DMS79 (cell line): ENCODE measurements at places on chromosomes 3 and 15.

- no peak for DNase-seq
These were observed 683.5 kb downstream of the TUSC7 start for GRCh38 chr3:117393119-117393518.

DNA sequence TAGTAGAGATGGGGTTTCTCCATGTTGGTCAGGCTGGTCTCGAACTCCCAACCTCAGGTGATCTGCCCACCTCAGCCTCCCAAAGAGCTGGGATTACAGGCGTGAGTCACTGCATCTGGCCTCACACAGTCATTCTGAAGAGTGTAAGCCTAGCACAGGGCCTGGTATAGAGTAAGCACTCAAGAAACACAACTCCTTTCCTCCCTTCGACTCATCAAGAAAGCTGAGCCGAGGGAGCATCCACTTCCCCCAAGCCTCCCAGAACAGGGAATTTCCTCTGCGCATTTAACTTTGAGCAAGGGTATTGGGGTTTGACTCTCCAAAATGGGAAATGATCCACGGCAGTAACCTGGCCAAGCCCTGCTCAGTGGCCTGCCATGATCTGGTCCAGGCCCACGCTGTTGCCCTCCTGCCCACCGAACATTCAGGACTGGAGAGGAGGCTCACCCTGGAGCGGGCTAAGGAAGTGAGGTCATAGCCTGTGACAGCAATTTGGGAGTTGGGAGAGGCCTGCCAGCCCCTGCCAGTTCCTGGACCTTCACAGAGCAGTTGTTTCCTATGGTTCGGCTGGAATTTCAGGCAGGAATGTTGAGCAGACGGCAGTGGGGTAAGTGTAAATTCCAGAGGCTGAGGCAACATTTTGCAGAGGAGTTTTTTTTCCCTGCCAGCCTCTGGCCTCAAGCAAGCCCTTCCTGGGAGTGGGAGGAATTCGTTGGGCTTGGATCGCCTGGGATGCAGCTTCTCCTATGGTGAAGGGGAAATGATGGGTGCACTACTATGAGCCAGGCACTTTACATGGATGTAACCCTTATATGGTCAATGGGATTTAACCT, 21.2 kb upstream of the SMAD3 start:
- DNase-seq, result no peak

- no peak for DNase-seq
These were observed 49.9 kb downstream of the IGSF11 start for GRCh38 chr3:118984699-118985098.

- no peak for DNase-seq
These were observed 14.8 kb downstream of the CRYGS start for GRCh38 chr3:186529201-186529999.

DNA sequence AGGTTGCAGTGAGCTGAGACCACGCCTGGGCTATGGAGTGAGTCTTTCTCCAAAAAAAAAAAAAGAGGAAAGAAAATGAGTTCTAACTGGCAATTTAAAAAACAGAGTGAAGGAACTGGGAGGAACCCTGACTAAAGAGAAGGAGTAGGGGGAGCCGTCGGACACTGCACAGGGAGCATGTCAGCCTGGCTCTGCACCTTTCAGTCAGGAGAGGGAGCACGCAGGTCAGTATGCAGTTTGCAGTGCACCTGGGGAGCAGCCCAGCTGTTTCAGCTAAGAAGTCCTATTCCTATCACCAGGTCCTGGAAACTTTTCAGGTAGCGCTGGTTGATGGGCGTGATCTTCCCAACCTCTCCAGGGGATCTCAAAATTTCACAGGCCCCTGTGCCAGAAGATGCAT, 14.9 kb upstream of the ZXDC start:
- no peak for DNase-seq
